Left ventricle myocardium superior (tissue), 1 donor: ENCODE measurements at places on chromosomes 5 and 9.

GRCh38 chr5:132820162-132820754 is 7.2 kb downstream of the SOWAHA start:
- DNase-seq: peak; percentile 93

- no peak for DNase-seq
These were observed 122.0 kb downstream of the DAB2IP start for GRCh38 chr9:121773286-121773953.

DNA sequence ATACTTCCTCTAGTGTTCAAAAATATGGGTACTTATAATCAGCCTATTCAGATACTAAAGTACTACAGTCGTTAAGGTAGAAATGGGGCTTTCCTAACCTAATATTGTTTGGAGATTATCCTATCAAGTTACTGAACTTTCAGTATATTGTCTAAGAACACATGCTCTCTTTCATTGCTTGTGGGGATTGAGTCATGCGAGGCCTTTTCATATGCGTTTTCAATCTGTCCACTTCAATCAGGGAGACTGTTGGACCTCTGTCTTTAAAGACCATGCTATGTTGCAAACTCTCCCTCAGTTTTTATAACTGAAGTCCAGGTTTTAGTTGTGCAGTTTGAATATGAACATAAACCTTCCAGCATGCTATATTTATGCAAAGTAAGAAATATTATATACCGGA is 15.0 kb downstream of the PRR16 start:
- no peak for DNase-seq

DNA sequence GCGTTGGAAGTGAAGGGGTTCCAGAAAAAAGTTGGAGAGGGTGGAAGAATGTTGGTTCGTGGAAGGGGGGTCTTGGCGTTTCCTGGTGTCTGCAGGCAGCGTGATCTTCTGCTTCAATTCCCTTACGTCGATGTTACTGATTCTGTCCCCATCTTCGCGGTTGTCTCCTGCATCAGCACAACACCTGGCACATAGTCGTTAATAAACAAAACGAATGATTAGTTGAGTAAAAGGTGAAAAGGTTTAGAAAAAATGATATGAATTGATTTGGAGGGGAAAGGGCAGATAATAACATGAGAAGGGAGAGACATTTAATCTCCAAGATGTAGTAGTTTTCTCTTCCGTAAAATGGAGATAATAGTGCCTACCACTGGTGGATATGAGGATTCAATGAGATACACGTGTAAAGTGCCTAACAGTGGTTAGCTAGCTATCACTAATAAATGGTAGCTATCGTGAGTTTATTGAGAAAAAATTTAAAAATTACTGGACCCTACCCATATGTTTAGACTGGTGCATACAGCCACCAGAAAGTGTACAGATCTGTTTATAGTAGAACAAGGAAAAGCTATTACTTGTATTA is 556 bp downstream of the MTREX start:
- DNase-seq: no peak

DNA sequence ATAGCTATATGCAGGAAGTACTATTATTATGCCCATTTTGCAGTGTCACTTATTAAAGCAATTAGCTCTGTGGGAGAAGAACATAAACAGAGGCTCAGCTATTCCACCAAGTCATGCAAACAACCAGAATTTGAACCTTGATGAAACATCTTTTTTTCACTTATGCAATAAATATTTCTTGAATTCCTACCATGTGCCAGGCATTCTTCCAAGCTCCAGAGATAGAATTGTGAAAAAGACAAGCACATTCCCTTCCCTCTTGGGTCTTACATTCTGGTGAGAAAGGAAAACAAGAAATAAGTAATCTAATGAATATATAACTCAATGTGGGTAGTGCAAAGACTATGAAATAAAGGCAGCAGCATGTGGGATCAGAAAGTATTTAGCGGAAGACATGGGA is 32.1 kb upstream of the ADRB2 start:
- DNase-seq: no peak
